AG04449 (cell line): ENCODE measurements at places on chromosomes 1 and 21.

GRCh38 chr1:93575621-93576284 is 105.9 kb downstream of the BCAR3 start:
- DNase-seq = no peak

DNA sequence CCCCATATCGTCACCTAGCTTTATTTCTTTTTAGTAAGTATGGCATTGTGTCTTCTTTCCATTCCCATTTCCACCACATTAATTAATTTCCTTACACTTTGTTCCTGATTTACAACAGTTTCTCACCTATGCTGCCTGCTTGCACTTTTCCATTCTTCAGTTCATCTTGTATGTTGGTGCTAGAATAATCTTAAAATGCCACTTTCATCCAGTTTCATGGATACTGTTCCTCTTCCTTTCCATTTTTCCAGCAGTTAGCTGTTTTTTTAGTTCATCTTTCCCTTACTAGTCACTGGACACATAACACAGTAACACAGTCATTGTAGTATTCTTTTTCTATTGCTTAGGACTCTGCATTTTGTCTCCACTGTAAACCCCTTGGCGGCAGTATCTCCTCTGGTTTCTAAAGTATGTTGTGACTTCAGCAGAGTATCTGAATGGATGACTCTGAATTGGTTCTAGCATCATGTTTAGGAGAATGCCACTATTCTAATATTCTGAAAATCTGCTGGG is 2.1 kb downstream of the CDC7 start:
- no peak for DNase-seq

DNA sequence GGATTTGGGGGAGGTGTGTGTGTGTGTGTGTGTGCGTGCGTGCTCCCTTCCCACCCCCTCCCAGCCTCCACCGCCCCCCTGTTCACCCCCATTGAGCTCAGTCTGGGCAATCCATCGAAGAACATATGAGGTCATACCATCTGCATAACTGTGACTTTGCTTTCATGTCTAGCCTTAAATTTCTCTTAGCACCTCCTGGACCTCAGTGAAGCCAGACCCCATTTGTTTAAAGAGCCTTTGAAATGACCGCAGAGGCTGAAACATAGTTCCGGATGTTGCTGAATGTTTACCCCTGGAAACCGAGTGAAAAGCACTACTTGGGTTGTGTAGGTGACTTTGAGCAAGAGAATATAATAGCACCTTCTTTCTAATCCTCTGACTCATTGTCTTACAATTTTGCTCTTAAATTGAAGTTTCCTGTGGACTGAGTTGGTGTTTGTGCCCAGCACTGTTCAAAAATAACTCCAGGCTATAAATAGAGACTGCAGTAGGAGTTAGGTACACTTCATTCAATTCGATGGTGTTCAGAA is 75.4 kb downstream of the UBE4B start:
- DNase-seq = peak; percentile 24

DNA sequence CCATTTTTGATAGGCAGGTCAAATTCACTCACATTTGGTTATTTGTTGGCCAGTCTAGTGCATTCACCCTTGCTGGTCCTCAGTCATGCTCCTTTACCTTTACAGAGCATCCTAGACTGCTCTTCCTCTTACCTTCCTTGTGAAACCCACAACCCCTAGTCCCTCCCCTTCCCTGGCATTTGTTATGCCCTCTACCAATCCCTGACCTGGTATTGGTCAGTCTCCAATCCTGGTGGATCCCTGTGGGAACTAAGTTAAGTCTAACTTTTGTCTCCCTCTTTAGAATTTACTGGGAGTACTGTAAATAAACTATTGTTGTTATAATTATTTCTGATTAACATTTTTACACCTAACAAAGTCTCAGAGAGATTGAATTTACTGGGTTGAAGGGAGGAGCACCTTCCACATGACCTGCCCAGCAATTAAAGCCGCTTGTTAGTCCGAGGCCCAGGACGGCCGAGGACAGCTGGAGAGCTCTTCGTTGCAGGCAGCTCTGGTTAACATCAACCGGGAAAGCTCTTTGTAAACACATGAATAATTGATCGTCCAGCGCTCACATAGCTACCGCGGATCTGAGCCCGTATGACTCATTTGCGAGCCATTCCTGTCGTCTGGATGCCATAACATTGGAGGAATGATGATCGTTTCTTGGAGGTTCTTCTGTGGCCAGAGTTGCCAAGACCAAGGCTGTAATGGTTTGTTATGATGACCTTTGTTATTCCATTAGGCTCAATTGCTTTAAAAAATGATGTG is 31.9 kb downstream of the MTARC1 start:
- peak; percentile 90 for DNase-seq

DNA sequence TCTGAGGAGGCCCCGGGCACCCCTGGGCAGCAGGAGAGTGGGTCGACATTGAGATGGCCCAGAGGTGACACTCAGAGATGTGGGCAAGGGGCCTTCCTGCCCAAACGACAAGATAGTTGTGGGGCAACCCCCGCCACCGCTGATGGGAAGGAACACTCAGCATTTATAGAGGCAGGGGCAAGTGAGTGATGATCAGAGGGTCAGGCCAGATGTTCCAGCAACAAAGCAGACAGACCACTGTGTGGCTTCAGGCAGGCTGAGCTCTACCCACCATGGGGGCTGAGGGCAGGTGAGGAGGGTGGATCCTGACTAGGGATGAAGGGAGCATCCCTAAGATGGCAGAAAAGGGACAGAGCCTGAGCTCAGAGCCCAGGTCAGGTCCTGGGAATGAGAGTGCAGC is 362.7 kb downstream of the PTPRU start:
- no peak for DNase-seq

DNA sequence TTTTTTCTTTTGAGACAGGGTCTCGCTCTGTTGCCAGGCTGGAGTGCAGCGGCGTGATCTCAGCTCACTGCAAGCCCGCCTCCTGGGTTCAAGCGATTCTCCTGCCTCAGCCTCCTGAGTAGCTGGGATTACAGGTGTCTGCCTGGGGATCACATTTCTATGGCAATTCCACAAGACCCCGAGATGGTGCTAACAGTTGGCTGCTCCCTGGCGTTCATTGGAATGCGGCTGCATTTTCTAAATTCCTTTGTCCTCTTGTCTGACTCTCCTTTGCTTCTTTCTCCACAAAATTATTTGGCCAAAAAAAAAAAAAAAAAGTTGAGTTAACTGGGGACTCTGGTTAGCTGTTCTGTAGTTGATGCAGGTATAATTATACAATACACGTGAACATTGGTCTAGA is 176.4 kb downstream of the ETS2 start:
- DNase-seq = no peak

- no peak for DNase-seq
Measured at GRCh38 chr1:235843461-235843961, 23.2 kb downstream of the LYST start.

DNA sequence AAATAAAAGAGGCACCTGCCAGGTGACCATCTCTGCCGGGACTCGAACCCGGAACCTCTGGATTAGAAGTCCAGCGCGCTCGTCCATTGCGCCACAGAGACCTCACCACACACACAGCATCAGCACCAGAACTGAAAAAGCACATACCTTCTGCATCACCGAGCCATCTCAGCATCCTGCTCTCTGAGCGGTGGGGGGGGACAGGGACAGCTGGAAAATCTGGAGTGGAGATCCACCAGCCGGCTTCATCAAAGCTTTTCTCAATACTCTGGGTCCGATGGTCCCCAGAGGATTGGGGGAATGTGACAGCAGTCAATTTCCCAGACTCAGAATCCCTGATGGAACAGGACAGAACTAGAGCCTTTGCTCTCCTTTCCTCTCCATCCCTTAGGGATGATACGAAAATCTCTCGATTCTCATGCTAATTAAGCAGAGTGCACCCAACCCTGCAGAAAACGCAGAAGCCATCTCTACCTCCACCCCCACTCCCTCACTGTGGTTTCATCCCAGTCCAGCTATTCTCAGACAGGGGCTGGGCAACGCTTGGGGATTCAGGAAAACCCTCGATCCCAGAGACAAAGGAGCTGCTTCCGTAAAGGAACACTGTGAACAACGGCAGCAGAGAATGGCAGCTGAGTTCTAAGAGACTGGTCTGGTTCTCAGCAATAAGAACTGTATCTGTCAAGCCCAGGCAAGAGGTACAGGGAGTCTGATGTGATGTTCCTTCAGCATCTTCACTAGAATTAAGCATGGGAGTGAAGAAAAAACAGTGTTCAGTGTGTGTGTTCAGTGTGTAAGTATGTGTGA is 29.6 kb upstream of the CADM3 start:
- DNase-seq = no peak

DNA sequence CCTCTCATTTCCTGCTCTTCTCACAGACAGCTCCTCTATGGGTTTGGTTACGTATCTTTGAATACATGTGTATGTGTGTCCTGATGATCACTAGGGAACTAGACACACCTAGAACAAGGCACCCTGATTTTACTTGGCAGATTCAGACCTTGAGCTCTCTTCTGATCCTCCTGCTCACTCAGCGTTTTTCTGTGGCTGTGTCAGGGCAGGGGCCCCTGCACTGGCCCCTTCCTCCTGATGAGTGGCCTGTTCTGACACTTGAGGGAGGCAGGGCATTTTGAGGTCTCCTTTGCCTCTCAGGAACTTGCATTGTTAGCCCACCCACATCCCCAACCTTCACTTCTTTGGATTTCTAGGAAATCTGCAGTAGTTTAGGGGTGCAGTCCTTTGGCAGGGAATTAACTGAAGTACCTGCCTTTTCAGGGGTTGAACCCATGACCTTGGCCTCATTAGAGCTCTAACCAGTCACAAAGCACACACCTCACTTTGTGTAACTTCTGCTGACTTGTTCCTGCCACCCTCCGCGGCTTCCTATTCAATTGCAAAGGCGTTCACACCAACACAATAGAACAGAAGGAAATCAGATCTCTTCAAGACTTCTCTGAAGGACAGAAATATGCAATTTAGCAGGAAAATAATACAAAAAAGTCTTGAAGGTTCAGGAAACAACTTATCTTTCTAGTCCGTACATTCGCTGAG is 8.8 kb downstream of the SMYD2 start:
- no peak for DNase-seq

DNA sequence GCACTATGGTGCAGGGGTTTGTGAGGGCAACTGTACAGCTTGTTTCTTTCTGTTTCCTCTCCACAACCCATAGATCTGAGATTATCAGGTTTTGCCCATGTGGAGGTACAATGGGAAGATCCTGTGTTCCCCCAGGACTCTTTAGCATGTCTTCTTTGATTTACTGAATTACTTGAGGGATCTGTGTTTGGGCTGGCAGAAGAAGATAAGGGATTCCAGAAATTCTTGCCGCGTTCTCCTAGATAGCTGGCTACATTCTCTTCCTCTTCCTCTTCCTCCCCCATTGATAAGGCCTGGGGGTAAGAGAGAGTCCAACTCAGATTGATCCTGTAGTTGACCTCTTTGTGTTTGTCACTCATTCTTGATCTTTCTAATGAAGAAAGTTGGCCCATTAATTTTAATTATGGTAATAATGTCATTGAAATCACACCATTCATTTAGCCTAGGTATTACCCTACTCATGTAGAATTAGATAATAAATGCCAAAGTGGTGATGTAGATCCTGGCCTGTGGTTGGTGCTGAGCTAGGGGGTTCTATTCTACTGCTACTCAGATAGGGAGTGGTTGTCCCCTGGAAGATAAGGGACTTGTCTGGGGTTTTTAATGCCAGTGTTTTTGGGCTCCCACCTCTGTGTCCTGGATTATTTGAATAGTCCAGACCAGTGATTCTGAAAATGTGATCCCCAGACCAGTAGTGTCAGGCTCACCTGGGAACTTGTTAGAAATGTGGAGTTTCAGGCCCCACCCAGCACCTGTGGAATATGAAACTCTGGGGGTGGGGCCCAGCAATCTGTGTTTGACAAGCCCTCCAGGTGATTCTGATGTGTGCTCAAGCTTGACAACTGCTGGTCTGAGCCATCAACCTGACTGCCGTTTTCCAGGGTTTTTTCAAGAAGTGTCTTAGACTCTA is 122.2 kb downstream of the NOS1AP start:
- DNase-seq = no peak

DNA sequence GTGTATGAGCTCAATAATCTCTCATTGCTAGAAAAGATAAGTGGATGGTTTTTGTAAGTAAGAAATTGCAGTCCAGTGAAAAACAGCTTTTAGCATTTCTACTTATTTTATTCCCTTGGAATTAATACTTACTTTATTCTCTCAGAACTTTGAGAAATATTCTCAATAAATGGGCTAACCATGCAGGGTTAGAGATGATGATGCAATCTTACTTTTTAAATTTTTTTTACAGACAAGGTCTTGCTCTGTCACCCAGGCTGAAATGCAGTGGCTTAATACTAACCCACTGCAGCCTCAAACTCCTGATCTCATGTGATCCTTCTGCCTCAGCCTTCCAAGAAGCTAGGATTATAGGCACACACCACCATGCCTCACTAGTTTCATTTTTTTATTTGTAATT is 440.8 kb upstream of the ZP4 start:
- no peak for DNase-seq

DNA sequence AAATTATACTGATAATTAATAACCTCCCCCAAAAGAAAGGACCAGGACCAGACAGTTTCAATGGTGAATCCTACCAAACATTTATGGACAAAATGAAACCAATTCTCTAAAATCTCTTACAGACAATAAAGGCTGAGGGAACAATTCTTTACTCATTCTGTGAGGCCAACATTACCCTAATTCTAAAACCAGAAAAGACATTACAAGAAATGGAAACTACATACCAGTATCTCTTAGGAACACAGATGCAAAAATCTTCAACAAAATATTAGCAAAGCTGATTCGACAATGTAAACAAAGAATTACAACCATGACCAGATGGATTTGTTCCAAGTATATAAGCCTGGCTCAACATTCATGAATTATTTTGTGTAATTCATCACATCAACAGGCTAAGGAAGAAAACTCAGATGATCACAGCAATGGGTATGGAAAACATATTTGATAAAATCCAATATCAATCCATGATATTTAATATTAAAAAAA is 8.6 kb downstream of the TMED5 start:
- no peak for DNase-seq

DNA sequence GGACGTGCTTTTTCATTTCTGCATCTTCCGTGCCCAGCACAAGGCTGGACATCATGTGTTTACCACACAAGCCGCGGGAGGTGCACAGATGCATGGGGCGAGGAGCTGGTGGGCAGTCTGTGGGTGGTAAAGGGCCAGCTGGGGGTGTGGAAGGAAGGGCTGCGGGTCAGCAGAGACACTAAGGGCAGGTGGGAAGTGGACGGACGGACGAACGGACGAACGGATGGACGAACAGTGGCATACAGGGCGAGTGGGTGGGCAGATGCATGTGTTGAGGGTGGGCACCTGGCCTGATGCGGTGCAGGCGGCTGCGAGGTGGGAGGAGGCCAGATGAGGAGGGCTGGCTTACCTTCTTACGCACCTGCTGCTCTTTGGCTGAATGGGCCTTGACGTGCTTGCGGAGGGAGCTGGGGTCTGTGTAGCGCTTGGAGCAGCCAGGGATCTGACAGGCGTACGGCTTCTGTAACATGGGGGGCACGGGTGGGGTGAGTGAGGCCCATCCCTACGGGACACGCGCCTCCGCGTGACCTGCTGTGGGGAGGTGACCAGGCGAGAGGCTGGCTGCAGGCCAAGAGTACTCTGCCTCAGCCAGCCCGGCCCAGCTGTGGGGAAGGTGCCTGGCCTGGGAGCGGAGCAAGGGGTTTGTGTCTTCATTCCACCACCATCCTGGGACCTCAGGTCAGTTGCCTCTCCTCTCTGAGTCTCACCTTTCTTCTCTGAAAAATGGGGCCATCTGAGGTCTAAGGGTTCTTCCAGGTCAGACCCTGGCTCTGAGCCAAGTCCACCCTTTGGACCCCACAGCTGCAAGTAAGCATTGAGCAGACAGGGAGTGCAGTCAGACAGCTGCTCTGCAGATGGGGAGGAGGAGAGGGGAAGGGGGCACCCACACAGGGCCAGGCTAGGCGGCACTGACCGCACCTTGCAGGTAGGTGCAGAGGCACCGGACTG is 65.5 kb downstream of the DMRTB1 start:
- no peak for DNase-seq
